ENCODE measurements at places on chromosomes 7 and 10.

DNA sequence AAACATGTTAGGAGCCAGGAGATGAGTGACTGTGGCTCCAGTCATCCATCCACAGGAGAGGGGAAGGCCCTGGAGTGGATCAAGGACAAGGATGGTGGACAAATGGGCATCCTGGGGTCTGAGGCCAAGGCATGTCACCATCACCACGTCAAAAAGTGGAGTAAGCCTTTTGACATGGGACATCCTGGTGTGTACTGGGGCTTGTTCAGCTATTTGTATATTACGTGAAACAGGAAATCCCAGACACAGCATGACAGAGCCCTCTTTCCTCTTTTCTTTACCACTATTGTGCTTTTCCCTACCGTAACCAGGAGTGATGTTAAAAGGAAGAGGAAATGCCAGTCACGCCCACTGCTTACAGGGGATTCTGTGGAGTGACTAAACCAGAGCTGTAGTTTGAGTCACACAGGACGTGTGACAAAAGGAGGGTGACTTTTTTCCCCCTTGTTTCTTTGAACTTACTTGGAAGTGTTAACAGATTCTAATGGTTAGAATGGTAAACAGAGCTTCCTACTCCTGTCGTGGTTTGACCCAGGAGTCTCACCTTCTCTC, 15.4 kb downstream of the ACSL5 start:
- no peak for DNase-seq

DNA sequence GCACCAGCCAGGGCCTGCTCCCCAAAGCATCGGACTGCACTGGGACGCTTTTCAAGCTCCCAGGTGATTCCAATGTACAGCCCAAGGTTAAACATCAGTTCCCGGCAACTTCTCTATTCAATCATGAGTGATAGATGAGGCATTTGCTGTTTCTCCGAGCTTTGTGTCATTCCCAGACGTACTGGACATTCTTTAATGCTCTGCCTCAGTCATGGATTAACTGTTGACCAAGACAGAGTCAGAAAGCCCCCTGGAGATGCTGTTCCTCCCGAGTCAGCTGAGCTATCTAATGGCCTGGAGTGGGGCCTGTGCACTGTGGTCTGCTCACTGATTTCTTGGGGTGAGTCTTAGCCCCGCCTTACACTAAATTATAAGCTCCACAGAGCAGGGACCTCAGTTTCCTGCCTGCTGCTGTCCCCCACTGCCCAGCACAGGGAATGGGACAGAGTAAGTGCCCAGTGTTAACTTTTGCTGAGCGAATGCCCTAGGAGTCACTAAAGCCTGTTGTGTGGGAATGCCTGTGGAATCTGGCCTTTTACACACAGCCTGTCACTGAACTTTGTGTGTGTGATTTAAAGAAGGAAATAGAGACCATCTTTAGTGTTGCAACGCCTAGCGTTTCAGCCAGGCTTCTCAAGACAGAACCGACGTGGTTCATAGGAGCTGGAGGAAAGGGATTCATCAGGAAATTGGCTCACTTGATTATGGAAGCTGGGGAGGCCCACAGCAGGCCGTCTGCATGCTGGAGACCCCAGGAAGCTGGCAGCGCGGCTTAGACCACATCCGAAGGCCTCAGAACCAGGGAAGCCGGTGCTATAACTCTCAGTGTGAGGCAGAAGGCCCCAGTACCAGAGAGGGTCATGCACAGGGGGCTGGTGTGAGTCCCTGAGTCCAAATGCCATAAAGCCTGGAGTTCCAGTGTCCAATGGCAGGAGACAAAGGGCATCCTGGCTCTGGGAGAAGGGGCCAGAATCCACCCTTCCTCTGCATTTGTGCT, 29.3 kb upstream of the RNF32 start:
- no peak for DNase-seq

- DNase-seq = no peak
Observed at GRCh38 chr7:89926701-89927100, 227.6 kb upstream of the STEAP1 start.

GRCh38 chr7:114689406-114689805, 232.5 kb upstream of the MDFIC start:
- peak; percentile 21 for DNase-seq

DNA sequence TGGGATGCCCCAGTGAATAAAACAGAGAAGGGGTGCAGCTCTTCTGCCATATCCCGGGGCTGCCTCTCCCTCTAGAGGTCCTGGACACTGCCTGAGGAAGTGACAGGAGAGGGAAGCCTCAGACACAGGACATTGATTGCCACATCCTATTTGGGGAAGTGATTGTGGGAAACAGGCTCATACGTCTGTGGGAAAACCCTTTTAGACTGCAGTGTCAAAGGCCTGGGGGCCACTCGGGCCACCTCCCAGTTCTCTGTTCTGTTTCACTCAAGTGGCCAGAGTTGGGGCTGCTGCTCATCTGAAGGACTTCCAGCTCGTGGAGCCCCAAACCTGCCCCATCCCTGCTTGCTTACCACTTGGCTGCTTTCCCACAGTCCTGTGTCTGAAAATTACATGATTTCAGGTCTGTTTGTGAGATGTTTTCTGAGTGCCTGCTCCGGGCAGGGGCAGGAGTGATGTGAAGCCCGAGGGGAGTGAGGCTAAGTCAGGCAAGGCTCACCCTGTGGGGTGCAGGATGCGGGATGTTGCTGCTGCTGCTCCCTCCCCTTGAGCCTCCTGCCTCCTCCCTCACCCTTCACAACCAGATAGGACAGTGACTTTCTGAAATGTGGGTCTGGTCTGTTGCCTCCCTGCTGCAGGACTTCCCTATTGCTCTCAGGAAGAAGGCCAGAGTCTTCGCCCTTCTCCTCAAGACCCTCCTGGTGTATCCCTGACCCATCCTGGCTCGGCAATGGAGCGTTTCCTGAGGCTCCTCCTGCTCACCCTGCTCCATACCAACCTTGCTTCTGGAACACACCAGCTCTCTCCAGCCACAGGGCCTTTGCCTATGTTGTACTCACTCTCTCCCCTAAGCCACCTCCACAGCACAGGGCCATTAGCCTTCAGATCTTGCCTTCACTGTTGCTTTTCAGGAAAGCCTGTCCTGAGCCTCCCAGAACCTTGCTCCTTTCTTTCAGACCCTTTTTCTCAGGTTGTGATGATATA, 58.4 kb downstream of the NEURL1 start:
- no peak for DNase-seq

GRCh38 chr10:34031400-34031799, 696.9 kb upstream of the NRP1 start:
- no peak for DNase-seq

DNA sequence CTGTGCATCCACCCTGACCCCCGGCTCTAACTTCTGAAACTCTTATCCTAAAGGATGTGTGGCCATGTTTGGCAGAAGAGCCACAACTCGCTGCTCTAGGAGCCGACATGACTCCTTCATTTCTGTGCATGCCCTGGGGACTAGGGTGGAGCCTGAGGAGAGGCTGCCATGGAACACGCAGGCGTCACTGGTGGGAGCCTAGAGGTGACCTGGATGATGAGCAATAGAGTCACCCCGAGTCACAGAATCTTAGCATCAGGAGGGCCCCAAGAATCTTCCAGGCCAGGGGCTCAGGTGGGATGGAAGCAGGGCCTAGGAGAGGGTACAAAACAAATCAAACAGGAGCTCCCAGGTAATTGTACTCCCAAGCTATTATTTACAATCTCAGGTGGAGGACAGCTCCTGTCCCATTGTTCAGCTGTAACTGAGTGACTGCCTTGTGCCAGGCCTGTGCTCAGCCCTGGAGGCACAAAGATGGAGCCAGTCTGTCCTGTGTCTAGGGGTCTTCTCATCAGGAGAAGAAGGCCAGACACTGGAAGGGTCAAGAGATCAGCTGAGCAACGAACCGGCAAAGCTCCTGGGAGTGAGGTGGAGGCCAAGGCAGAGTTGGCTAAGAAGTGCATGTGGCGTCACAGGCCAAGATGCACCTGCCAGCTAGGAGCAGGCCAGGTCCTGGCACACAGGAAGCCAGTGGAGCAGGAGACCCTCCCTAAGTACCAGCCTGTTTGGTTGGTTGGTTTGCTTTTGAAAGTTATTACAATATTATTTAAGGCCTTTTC, 5.8 kb upstream of the ZNF22 start:
- DNase-seq = no peak

DNA sequence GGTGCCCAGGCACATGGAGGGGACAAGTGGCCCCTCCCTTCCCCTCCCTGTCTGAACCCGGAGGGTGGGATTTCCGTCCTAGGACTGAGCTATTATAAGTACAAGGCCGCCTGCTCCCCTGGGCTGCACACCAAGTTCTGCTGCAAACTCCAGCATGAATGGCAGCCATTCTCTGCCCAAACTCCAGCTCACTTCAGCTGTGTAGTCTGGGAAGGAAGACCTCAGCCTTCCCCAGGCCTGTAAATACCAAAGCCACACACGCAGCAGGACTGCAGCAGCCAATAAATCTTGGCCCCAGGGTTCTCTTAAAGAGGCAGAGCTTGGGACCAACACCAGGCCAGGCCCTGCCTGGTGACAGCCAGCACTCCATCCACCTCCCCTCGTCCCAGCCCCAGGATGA, 291.3 kb upstream of the ZMIZ1 start:
- DNase-seq = no peak

DNA sequence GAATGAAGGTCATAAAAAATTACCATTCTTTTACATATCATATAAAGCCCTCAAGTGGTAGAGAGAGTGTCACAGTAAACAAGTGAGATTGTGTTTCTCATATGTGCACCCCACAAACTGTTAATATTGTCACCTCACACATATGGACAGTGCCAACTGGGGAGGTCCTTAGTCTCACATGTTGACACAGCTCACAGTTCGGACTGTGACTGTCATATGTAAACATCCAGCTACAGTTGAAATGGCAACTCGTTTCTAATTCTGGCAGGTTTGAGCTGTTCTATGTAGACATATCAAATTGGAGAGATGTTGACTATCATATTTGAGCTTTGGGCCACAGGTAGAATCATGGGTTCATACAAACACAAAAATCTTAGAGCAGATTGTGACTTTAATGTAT, 39.4 kb upstream of the ZNF107 start:
- no peak for DNase-seq

- no peak for DNase-seq
Observed at GRCh38 chr10:103564776-103565520, 71.4 kb downstream of the NEURL1 start.

GRCh38 chr10:119450606-119451299, 91.8 kb downstream of the RGS10 start:
- no peak for DNase-seq

Measured in left renal cortex interstitium (tissue), 4 donors.